ENCODE measurements at places on chromosomes 2 and 18.

DNA sequence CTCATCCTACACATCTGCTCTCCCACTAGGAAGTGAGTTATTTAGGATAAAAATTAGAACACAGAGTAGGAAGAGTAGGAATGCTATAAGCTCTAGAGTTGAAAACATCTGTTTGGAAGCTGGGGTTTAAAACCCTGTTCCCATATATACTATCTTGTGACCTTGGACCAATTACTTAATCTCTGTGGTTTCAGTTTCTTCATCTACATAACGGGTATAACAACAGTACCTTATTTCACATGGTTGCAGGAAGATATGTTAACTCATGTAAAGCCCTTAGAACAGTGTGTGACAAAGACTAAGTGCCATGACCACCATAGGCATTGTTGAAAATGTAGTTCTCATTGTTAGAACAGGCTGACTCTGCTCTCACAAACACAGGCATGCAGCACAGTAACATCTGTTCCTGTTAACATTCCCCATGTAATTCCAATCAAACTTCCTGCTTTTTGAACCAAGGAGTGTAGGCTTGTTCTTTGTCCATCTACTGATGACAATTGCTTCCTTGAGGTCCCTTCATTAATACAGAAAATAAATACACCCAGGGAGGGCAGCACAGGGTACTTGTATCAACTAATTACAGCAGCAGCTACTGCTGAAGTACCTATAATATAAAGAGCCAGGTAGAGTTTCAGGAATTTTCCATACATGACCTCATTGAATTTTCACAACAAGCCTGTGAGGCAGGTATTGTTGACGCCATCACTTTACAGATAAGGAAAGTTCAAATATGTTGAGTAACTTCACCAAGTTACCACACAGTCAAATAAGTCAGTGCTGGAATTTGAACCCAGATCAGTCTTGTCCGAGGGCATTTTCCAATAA lies 204.2 kb downstream of the L3MBTL4 start:
- no peak for DNase-seq

GRCh38 chr2:57417007-57417406 lies 629.6 kb upstream of the VRK2 start:
- no peak for DNase-seq

DNA sequence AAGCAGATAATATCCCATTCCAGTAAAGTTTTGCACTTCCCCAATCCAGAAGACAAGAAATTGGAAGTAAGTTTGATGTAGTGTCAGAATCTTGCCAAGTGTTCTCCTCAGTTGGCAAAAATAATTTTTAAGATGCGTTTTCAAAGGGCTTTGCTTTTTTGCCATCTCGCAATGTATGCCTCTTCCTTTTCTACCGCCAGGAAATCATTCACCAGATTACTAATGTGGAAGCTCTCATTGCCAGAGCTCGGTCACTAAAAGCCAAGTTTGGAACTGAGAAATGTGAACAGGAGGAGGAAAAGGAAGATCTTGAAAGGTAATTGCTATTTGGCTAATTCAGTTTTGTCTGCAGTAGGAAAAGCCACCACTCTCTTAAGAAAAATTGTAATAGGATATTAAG lies 110.7 kb downstream of the RAB3GAP1 start:
- no peak for DNase-seq

GRCh38 chr2:62408241-62408677 lies 97.7 kb downstream of the TMEM17 start:
- DNase-seq = no peak

- DNase-seq = no peak
These were observed 185.5 kb downstream of the PTGR3 start for GRCh38 chr18:75023473-75023872.

GRCh38 chr2:241015439-241015838 lies 17.0 kb downstream of the SNED1 start:
- peak; percentile 25 for DNase-seq

DNA sequence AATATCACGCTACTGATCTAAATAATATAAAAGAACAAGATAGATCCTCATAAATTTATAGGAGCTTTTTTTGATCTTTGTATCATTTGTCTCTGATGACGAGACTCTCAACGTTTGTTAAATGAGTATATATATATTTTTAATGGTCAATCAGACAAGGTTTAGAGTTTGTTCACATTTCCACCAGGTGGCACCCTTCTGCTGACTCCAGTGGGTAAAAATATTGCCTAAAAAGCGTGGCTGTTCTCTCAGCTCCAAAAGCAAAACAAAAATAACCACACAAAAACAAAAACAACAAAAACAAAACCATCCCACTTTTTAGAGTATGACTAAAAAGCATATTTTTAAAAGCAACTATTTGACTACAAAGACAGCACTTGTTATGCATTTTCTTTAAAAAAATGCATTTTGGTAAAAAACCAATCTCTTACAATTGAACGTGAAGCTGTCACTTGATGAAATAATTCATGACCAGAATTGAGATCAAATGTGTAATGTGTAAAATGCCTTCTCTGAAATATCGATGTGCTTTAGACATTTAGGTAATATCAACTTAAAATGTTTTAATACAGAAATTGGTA lies 723.2 kb downstream of the DPP10 start:
- DNase-seq = no peak

- DNase-seq = peak; percentile 98
These were observed 37.1 kb downstream of the SH2D6 start for GRCh38 chr2:85455552-85456090.

DNA sequence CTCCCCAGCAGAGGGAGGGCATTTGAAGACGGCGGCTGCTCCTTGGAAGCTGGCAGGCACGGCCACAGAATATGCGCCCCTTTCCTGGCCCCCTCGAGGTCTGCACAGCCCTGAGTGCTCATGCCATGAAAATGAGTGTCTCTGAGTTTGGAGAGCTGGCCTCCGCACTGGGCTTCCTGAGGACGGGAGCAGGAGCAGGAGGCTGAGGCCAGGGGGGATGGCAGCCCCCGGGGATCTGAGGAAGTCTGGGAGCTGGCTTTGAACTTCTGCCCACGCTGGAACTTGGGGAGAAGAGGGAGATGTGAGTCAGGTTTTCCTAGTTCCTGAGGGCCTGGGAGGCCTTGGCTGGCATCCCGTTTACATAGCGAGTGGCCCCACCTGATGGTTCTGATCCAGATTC lies 47.0 kb downstream of the RRM2 start:
- DNase-seq = peak; percentile 38

- DNase-seq = no peak
These were observed 25.2 kb downstream of the CASP8 start for GRCh38 chr2:201285499-201285898.

- no peak for DNase-seq
These were observed 1021.3 kb upstream of the GYPC start for GRCh38 chr2:125634662-125635061.

DNA sequence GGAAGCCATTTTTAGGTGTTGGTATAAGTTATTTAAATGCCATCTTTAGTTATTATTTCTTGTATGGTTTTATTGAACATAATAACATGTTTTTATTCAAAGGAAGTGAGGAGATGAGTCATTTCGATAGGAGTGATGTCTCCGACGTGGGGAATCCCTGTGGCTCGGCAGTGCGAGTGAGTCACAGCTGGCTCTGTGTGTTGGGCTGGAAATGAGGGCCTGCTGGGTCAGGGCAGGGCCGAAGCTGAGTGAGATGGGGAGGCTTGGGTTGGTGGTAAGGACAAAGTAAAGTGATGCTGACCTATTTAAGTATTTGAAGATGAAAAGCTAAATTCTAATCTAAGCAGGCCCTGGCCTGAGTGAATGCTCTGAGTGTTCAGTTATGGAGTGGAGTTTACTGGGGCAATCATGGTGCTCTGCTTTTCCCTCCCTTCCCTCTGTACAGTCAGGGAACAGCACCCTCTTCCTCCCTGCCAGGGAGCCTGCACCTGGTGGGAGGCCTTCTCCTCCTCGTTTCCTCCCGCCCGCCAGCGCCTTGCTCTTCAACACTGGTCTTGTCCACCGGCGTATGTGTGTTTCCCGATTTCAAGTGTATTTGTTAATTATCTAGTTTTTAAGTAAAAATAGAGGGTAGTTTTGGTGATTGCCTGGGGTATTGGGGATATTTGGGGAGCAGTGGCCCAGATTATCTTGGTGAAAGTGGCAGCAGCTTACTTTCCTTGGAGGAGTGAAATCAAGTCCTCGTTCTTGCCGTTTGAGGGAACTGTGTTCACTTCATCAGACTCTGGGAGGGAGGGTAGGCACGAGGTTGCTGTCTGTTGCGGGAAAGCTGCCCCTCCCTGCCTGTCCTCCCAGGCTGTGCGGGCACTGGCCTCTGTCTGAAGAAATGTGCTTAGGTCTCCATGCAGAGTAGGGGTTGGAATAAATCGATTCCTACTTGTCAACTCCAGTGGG lies 157.0 kb downstream of the LDLRAD4 start:
- DNase-seq = peak; percentile 66

- DNase-seq = no peak
These were observed 111.3 kb downstream of the LNPK start for GRCh38 chr2:175890636-175891242.

- no peak for DNase-seq
These were observed 741.4 kb upstream of the LRRTM4 start for GRCh38 chr2:78263571-78263970.

- peak; percentile 82 for DNase-seq
These were observed 40.7 kb downstream of the VIT start for GRCh38 chr2:36737131-36737750.

GRCh38 chr2:195863564-195863963 lies 205.1 kb downstream of the DNAH7 start:
- no peak for DNase-seq

DNA sequence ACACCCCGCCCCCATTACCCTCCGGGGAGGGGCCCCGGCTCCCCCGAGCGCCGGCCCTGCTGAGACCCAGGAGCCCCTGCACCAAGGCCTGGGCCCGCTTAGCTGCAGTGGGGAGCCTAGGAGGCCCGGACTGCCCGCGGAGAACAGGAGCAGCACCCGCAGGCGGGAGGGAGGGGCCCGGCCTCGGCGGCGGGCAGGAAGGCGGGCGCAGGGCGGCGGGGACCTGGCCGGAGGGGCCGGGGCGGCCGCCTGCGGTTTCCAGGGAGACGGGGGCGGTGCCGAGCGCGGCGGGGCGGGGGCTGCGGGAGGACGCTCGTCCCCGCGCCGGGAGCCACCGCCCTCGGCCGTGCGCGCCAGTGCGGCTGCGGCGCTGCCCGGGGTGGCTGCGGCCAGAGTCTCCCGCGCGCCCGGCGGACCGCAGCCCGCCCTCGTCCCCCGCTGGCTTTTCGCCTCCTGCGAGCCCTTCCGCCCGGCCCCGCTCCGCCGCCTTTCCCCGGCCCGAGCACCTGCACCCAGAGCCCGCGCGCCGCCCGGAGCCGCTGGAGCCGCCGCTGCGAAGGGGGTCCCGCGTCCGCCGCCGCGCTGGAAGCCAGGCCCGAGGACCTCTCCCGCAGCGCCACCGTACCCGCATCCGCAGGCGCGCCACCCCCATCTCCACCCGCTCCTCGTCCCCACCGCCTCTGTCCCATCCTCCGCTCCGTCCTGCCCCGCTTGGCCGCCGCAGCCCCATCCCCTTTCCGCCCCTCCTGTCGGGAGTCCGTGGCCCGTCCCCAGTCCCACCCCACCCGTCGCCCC lies 17.2 kb downstream of the GPC1 start:
- peak; percentile 89 for DNase-seq

DNA sequence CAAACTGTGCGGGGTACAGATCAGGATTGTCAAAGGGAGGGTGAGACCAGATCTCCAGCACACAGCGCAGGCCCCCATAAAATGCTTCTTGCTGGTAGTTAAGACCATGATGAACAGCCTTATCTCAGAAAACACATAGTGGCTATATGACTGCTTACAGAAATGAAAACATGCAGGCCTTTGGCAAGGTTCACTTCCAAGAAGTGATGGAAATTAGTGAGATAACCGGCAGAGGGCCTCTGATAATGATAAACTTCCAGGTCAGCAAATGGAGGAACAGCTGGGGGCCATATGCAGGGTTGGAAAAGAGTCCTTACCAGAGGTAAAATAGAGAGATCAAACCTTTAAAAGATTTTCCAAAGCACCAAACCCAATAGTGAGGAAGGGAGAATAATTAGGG lies 46.6 kb downstream of the CFAP221 start:
- DNase-seq = no peak

DNA sequence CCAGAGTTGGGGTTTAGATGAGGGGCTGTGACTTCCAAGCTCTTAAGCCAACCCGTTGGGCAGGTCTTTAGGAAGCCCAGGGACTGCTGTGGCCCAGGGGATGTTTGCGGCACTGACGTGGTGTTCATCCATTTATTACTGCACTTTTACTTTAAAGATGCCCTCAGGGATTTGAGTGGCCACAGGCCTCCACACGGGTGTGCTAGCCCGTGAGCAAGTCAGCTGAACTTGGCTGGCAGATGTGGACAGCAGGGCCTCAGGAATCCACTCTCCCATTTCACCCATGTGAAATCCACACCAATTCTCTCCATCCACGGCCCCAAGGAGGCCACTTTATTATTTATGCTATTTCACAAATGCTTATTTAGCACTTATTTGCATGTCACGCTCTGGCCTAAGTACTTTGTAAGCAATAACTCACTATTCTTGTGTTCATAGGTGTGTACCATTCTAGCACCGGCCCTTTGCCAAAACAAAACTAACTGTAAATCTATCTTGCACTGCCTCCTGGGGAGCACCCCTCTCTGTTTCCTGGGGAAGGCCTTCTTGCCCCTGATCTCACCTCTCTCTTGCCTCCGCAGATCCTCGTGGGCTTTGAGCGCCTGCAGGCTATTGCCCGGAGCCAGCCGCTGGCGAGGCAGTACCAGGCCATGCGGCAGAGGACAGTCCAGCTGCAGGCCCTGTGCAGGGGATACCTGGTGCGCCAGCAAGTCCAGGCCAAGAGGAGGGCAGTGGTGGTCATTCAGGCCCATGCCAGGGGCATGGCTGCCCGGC lies 39.1 kb upstream of the GPR17 start:
- DNase-seq = peak; percentile 17

GRCh38 chr2:146931109-146931508 lies 913.7 kb upstream of the ACVR2A start:
- DNase-seq = peak; percentile 45

GRCh38 chr2:160388464-160389263 lies 104.9 kb downstream of the RBMS1 start:
- no peak for DNase-seq

- no peak for DNase-seq
These were observed 75.6 kb upstream of the CHMP1B start for GRCh38 chr18:11775436-11776174.

GRCh38 chr18:55214969-55215368 lies 255.7 kb upstream of the CCDC68 start:
- DNase-seq = peak; percentile 63

GRCh38 chr2:36480636-36481035 lies 117.3 kb downstream of the FEZ2 start:
- DNase-seq = no peak

GRCh38 chr2:73350035-73350691 lies 35.5 kb upstream of the ALMS1 start:
- no peak for DNase-seq
